CD4-positive, alpha-beta T cell treated with Interferon gamma for 1 hour (primary cell): ENCODE measurements at places on chromosomes 13 and 19.

DNA sequence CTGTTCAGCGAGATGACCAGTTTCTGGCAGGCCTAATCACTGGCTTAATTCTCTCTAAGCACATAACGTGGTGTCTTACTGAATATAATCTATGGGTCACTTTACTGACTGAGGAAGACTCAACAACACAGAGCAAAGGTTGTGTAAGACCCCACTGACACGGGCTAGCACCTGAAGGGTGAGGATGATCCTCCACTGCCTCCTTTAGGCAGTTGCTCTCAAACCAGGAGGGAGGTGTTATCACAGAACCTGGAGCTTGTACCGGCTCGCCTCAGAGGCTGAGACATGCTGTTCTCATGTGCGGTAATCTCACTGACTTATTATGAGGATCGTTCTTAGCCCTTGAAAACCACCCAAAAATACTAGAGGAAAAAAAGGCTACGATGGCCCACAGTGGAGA is 28.3 kb downstream of the RCBTB2 start:
- DNase-seq: no peak

DNA sequence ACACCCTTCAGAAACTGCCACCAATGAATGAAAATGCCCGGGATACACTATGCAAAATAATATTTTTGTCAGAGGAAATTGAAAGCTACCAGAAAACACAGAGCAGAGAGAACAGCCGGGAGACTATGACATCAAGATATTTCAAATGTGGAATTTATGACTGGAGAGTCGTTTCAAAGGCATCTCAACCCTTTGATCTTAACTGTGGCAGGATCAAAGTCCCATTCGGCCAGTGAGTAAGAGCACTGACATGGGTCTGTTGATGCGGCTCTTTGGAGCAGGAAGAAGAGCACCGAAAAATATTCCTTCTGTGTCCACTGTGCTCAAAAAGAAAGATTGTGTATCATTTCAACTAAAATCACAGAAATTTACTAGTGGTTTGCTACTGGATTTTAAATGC is 201.9 kb downstream of the RFC3 start:
- DNase-seq: no peak

- DNase-seq: peak; percentile 12
Measured at GRCh38 chr19:52941941-52942385, 18.7 kb upstream of the ZNF888 start.

GRCh38 chr13:94030415-94031119 is 448.9 kb downstream of the DCT start:
- no peak for DNase-seq

- DNase-seq: no peak
Measured at GRCh38 chr19:56167064-56167578, 8.7 kb upstream of the GALP start.

- no peak for DNase-seq
Measured at GRCh38 chr13:112980434-112980833, 11.4 kb downstream of the MCF2L start.

DNA sequence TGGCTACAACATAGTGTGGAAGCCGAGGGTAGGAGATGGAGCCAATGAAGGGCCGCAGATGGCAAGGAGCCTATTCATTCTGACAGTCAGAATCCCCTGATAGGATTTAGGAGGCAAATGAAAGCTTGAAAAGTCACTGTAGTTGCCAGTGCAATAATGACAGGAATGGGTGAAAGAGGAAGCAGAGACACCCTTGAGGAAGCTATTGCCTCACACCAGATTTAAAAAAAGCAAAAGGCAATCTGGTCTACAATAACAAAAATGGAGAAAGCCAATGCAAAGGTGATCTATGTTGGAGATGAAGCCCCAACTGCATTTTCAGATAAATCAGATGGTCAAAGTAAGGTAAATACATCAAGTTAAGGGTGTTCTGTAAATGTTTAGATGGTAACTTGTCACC is 158.5 kb downstream of the TUBA3C start:
- DNase-seq: no peak

GRCh38 chr13:91456837-91457236 is 58.4 kb downstream of the GPC5 start:
- no peak for DNase-seq

GRCh38 chr19:17319473-17320238 is 10.3 kb downstream of the DDA1 start:
- no peak for DNase-seq

- DNase-seq: no peak
Measured at GRCh38 chr19:53389571-53389970, 5.4 kb upstream of the ZNF765 start.

DNA sequence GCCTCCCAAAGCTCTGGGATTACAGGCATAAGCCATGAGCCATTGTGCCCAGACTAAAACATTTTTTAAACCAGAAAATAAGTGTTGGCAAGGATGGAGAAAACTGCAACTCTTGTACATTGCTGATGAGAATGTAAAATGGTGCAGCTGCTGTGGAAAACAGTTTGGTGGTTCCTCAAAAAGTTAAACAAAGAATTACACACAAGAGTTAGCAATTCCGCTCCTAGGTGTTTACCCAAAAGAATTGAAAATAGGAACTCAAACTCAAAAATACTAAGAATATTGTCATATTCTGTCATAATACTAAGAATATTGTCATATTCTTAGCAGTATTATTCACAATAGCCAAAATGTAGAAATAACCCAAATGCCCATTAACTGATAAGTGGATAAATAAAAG is 39.7 kb upstream of the USP12 start:
- DNase-seq: no peak

GRCh38 chr19:29812080-29812880 is 489 bp downstream of the CCNE1 start:
- DNase-seq: no peak

DNA sequence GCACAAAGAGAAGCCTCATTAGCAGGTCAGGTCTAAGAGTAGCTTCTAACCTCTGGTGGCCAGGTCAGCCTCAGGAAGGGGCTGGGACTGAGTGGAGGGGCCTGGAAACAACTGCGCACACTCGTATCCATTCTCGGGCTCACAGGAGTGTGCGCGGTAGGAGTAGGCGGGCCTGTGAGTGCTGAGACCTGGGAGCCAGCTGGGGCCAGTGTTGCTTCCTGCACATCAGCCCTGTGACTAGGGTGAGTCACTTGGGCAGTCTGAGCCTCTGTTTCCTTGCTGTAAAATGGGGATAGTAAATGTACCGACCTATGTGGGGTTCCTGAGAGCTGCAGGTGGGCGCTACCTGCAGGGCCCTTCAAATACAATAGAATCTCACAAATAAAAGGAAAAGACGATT is 26.9 kb downstream of the SIN3B start:
- no peak for DNase-seq

DNA sequence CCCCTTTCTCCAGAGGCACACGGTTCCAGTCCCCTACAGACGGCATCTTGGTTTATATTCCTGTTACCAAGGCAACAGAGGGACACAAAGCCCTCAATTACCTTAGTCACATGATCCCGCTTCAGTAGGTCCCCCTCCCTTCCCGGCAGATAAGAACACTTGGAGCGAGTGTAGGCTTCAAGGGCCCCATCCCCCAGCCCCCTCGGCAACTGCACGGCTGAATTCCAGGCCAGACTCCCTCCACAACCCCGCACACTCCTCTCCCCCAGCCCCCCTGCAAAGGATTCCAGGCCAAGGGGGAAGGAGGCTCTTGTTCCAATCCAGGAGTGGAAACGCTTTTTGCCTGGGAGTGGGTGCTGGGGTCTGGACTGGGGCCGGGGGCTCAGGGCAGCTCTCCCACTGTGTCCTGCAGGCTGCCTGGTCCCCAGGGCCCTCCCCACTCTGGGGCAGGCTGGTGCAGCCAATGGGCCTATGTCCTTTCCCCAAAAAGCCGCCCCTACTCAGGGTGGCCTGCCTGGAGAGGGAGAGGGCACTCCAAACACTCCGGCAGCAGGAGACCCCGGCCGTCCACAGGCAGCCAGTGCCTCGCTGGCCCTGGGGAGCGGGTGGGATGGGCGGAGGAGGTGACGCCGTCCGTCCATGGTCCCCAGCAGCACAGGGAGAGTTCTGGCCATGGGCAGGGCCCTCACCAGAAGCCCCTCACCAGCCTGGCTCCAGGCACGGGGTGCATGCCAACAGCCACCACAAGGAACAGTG is 62.6 kb downstream of the MLLT1 start:
- DNase-seq: no peak

GRCh38 chr13:74272826-74273225 is 138.6 kb upstream of the KLF12 start:
- no peak for DNase-seq

- no peak for DNase-seq
Measured at GRCh38 chr19:17549085-17549740, 6.2 kb upstream of the COLGALT1 start.

DNA sequence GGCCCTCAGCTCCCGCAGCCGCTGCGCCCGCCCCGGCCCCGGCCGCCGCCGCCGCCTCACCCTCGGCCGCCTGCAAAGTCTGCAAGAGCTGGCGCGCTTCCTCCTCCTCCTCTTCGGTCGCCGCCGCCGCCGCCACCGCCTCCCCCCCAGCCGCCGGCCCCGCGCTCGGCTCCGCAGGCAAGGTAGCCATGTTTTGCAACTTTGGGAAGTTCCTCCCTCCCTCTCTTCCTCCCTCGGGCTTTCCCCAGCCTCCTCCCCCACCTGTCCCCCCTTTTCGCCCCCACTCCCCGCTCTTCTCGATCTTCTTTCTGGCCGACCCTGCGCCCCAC is 433 bp downstream of the SIX5 start:
- peak; percentile 30 for DNase-seq

DNA sequence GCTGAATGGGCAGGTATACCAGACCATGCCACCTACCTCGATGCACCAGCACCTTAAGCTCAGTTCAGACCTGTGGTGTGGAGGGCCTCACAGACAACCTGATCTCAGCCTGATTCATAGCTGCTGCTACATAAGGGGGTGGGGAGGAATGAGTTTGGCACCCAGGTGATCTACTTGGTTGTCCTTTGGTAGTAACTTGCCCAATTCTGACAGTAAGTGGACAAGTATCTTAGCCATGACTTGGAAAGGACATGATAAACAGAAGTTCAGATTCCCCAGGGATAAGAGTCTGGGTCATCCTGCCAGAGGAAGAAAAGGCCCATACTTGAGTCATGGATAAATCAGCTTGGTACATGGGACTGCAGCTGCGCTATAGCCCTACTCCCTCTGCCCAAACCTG is 28.4 kb upstream of the SOHLH2 start:
- no peak for DNase-seq

DNA sequence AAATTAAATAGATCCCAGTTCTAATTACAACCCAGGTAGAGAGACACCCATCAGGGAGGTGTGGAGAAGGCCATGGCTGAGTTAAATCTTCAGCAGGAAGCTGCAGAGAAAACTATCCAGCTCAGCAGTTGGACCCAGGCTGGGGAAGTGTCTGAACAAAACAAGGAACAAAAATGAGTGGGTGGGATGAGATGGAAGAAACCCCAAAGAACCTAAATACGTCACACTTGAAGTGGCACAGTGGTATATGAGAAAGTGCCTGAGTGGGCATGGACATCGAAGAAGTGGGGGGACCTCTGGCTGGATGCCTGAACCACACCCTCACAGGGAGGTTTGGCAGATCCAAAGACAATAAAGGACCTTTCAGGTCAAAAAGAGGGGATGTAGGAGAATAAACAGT is 3.5 kb upstream of the EPHX3 start:
- no peak for DNase-seq

GRCh38 chr13:43140985-43141384 is 117.6 kb downstream of the DNAJC15 start:
- no peak for DNase-seq

DNA sequence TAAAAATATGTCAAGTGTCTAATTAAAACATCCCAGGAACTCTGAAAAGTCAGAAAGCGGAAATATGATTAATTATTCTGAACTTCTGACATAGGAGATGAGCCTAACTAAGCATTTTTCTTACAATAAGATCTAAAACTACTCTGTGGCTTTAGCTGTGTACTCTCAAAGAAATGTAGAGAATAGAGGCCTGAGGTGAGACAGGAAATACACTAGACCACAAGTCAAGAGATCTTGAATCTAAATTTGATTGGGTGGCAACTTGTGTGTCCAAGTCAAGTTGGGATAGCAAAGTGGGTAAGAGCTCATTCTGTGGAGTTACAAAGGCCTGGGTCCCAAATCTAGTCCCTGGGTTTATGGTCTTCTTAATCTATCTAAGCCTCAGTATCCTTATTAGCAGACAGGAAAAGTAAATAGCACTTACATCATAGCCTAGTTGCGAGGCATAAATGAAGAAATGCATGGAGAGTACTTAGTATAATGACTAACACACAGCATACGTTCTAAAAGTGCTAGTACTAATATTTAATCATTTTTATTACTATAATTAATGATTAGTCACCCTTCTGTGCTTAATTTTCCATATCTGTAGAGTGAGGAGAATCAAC is 9.4 kb upstream of the LRRC63 start:
- DNase-seq: no peak

GRCh38 chr19:15123031-15123890 is 16.1 kb downstream of the SYDE1 start:
- no peak for DNase-seq

- DNase-seq: no peak
Measured at GRCh38 chr19:9996541-9996940, 13.8 kb downstream of the COL5A3 start.

GRCh38 chr13:31540281-31540680 is 199.0 kb upstream of the RXFP2 start:
- DNase-seq: no peak

DNA sequence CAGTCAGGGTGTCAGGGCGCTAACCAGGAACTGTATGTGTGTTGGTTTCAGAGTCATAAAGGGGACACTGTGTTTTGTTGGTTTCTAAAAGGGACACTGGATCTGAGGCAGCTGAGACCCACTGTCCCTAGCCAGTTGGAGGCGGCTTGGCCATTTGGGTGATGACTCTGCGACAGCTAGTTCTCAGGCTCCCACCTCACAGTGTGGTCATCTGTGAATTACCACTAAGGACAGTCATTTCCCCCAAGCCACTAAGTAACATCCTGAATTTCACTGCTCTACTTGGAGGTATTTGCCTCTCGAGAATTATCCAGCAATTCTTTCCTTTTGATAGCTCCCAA is 51.5 kb downstream of the EPS15L1 start:
- DNase-seq: no peak

- DNase-seq: no peak
Measured at GRCh38 chr13:100440751-100441425, 147.7 kb downstream of the GGACT start.

- no peak for DNase-seq
Measured at GRCh38 chr19:677201-677600, 1.0 kb downstream of the FSTL3 start.

GRCh38 chr19:5983367-5983955 is 5.5 kb upstream of the RANBP3 start:
- no peak for DNase-seq

DNA sequence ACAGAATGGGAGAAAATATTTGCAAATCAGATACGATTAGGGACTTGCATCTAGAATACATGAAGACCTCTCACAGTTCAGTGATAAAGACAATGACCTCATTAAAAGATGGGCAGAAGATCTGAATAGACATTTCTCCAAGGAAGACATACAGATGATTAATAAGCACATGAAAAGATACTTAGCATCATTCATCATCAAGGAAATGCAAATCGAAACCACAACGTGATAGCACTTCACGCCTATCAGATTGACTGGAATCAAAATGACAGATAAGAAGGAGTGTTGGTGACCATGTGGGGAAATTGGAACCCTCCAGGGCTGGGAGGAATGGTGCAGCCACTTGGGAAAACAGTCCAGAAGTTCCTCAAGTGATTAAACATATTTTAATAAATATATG is 25.8 kb downstream of the CFAP97D2 start:
- DNase-seq: no peak

GRCh38 chr13:111975539-111976473 is 91.1 kb upstream of the SOX1 start:
- DNase-seq: no peak

GRCh38 chr19:27815985-27816384 is 1397.0 kb downstream of the UQCRFS1 start:
- DNase-seq: no peak
